ENCODE measurements at places on chromosomes 7 and 10.

GRCh38 chr7:147586526-147586925 is 1004.0 kb upstream of the C7orf33 start:
- DNase-seq, result no peak

GRCh38 chr10:104437226-104437625 is 83.6 kb downstream of the CFAP58 start:
- DNase-seq, result no peak

DNA sequence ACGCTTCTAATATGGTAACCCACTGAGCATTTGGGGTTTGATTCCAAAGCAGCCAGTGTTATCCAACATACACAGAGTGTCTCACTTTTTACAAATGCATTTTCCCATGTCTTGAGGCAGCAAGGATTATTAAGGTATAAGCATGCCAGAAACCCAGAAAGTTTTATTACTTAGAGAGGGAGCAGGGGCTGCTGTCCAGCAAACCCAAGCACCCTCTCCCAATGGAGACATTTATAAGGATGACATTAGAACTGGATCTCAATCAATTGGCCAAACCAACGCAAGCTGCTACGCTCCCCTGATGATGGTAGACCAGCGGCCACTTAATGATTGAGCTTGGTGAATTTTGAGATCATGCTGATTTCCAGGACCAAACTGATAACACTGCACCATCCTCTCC is 176.3 kb downstream of the FANK1 start:
- no peak for DNase-seq

DNA sequence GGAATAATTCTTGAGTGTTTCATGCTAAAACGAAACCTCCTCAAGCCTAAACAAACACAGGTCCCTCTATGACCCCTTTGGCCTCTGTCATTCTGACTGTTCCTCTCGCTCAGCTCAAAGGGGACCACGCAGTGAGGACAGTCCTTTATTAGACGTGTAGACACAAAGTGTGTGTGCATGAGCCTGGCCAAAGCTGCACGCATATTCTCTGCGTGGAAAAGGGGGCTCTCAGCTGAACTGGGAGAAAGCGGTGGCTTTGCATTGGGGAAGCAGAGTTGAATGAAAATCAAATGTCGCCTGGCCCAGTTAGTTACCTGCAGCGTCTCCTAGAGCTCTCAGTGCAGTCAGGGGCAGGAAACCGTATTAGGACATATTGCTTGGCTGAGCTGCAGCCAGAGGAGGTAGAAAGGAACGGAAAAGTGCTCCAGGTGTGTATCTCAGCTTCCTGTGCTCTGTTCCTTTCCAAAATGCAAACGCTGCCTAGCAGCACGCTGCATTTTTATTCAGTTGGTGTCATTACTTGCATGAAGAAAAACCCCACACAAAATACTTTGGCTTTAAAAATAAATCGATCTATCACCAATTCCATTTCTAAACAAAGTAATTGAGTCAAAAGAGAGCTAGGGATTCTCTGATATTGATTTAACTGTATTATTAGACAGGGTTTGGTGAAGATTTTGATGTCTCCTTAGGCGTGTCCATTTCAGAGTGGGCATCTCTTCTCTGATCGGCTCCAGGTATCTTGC is 4.9 kb downstream of the GATA3 start:
- DNase-seq, result no peak

Data from suppressor macrophage treated with lipopolysaccharide for 4 hours (primary cell).